ENCODE measurements at places on chromosomes 4 and X. TPM values are rescaled to one million over a fixed set of nuclear protein-coding genes. Genes with fewer than 3 reads are reported as not detected.

DNA sequence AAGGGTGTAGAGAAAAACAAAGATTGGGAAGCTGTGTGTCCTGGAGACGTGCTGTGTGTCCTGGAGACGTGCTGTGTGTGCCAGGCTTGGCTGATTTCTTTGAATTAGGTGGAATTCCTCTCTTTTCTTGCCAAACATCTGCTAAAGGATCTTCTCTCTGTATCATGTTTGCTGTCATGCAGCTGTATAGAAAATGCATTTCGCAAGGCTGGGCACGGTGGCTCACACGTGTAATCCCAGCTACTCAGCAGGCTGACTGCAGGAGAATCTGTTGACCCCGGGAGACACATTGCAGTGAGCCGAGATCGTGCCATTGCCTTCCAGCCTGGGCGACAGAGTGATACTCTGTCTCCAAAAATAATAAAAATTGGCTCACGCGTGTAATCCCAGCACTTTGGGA lies 187.0 kb downstream of the CRLF2 start:
- DNase-seq, result no peak

The ZNF711 gene
- 1.2 TPM for total RNA-seq

DNA sequence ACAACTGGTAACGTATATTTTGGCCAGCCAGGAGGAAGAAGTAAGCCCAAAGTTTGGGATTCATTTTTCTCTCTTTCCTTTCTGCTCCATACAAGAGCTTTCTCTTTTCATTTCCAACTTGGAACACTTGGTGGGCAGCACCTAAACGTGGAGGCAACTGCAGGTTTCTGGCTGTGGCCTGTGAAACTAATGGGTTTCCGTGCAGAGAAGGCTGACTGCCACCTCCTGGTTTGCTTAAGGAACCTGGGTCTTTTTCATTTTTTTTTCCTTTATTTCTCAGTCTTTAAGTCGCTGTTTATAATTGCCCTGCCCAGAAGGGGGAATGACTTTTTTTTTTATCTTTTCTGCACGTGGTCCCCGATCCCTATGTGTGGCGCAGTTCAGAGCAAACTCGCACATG lies 15.4 kb downstream of the ZNF718 start:
- DNase-seq, result no peak

DNA sequence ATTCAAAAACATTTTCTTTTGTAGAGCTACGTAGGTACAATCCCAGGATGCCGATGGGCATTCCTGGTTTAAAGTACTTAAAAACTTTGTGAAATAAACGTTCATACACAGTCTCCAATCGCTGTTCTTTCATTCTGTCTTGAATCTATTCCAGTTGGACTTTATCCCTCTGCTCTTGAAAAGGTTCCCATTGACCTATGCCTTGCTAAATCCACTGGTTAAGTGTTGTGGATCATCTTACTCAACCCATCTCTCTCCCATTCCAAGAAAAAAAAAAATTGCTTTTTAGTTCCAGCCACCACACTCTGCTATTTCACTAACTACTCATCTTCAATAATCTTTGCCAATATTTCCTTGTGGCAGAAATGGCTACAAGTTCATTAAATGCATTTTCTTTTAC lies 542.3 kb upstream of the GRIA3 start:
- no peak for DNase-seq

DNA sequence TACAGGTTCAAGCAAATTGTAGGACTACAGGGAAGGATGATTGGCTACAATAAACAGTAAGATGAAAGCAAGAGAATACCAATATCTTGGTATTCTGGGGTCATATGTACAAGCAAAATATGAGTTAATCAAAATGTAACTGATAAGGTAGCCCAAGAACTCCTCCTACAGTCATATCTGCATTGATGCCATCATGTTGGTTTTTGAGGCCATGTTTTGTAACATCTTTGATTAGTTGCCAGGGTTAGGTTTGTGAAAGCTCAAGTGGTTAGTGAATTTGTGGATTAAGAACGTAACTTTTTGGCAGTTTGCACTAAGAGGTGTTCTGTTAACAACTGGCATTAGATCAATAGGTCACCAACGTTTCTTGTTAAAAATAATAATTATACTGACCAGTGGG lies 59.6 kb downstream of the USP9X start:
- DNase-seq, result no peak

DNA sequence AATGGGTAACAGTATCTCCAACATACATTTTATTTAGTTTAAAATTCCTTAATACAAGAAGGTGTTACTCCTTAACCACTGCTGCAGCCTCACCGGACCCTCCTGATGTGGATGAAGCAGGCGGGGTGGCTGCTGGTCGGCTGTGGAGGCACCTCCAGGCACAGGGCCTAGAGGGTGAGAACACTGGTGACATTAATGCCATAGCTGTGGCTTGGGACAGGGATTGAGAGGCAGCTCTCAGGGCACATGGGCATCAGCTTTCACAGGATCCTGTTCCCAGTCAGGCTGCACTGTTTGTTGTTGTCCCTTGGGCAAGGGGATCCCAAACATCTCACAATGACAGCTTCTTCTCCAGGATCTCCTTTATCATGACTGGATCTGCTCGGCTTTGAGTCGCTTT lies 90.0 kb downstream of the GATB start:
- DNase-seq, result no peak

DNA sequence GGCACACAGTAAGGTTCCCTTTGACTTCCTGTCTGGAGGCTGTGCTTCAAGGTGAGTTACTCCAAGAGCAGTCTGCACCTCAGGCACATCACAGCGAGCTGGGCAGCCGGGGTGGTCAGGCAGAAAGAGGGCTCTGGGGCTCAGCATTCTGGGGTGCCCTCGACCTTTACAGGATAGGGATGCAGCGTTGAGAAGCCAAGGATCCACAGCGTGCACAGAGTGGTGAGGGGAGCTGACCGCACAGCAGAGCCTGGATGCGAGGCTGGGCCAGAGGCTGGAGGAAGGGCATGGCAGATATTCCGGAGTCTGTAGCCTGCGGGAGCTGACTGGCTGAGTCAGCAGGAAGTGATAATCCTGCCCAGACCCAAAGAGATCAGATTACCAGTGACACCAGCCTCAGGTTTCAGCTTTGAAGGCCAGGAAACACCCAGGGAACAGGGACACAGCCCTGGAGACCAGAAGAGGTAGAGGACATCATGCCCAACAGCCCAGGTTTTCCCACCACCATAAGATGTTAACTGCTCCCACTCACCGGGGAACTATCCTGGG lies 38.4 kb upstream of the PDLIM3 start:
- DNase-seq, result no peak

The SULT1B1 gene
- total RNA-seq, result 224 TPM

The AMOT gene
- 19.3 TPM for total RNA-seq

The ZFYVE28 gene
- total RNA-seq, result 56.4 TPM

The XK gene
- 22.8 TPM for total RNA-seq

GRCh38 chr4:76212851-76213414 lies 691 bp downstream of the SCARB2 start:
- DNase-seq, result peak; percentile 52

The SMAD1 gene
- 39.3 TPM for total RNA-seq

DNA sequence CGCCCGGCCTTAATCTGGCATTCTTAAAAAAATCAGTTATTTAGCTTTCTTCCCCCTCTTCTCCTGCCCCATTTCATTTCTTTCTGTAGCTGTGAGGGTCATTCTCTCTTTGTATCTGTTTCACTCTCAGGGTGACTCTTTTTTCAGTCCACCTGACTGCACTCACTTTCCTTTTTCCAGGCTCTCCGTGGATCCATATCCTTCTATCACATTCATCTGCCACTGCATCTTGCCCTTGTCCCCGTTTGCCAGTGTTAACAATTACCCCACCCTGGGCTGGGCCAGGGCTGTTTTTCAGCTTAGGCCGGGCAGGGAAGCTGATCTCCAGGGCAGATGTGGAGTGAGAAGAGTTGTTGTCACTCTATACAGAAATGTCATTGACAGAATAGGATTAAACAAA lies 7.7 kb downstream of the FHL1 start:
- DNase-seq, result no peak

GRCh38 chr4:145352438-145353145 lies 129.1 kb upstream of the SMAD1 start:
- DNase-seq, result no peak

The GYPB gene
- total RNA-seq, result not detected

GRCh38 chr4:165873298-165874071 lies 448 bp downstream of the TLL1 start:
- no peak for DNase-seq

- no peak for DNase-seq
Observed at GRCh38 chr4:43089730-43090129, 197.2 kb downstream of the GRXCR1 start.

DNA sequence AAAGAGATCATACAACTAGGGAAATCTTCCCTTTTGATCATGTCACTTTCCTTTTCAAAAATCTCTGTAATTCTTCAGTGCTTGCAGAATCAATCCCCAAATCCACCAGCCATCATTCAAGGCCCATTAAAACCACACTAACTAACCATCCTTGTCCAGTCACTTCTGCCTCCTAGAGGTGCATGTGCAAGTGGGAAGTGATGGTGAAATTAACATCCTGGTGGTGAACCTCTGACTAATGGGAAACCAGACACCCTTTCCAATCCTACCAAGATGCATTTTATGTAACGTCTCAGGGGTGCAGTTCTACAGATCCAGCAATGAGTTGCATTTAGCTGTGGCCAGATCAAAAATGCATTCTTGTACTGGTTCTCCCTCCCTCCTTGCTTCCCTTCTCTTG lies 341.8 kb downstream of the RAPGEF2 start:
- DNase-seq, result no peak

DNA sequence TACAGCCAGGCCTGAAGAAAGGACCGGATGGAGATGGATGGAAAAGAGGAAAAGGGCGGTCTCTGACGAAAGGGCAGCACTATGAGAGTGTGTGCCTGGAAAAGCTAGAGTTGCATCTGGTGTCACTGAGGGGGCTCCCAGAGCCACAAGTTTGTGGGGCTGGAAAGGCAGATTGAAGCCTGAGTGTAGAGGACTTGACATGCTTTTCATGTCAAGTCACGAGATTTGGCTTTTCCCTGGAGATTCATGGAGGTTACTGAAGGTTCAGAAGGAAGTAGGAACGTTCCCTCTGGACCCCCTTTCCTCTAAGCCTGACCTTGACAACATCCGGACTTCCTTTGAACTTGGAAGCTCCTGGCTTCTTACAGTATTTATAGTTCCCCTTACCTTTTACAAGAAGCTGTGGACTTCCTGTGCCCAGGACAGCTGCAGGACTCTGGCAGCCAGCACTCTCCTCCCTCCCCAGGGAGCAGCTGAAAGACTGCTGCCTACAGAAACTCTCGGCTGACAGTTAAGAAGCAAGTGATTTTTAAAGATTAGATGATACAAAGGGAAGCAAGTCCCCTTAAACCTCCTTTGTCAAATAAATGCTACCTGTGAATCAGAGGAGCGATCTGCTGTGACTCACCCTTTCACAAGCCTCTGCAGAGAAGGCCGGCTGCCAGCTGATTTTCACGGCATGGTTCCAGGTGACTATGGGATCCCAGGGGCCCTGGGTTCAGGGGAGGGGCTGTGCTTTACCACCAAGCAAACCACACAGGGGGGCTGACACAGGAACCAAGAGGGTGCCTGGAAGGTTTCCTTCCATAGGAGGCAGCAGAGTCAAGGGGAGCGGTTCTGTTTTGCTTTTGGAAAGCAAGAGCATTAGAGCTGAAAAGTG lies 72.9 kb upstream of the STIM2 start:
- peak; percentile 44 for DNase-seq

DNA sequence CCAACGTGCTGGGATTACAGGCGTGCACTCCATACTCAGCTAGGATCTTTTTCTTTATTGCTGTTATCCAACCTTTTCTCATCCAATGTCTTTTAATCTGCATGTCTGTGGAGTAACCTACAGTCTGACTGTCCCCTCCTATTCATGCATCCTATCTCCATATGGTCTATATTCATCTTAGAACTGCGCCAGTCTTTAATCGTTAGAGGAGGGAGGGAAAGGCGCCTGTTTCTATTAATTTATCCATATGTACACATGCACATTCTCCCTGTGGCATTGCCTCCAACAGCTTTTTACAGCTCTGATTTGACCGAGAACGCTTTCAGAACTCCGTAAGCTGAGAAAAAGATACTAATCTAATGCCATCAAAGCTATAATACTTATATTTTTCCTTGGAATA lies 9.8 kb downstream of the DCTD start:
- DNase-seq, result no peak

The CT45A5 gene
- not detected for total RNA-seq

DNA sequence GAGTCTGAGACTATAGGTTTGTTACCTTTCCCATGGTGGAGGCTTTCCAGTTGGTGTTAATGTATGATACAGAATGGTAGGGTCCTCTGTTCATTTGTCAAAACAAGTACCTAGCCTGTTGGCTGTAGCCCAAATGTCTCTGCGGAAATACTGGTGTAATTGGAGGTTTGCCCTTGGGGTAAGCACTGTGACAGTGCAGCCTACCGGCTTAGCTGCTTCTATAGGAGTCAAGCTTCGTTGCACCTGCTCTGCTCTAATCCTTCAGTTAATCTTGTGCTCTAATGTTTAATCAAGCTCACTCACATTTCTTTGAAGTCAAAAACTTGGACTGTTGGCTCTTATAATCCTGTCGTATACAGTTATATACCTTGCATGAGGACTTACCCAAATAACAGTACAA lies 203.4 kb downstream of the CCNG2 start:
- DNase-seq, result no peak

DNA sequence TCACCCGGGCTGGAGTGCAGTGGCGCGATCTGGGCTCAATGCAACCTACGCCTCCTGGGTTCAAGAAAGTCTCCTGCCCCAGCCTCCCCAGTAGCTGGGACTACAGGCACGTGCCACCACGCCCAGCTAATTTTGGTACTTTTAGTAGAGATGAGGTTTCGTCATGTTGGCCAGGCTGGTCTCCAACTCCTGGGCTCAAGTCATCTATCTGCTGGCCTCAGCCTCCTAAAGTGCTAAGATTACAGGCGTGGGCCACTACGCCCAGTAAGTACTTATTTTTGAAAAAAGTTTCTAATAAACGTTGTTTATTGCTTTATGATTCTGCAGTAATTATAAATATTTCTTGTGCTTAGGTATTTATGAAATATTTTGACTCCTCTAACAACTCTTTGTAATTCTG lies 4.3 kb upstream of the PCSK1N start:
- no peak for DNase-seq

DNA sequence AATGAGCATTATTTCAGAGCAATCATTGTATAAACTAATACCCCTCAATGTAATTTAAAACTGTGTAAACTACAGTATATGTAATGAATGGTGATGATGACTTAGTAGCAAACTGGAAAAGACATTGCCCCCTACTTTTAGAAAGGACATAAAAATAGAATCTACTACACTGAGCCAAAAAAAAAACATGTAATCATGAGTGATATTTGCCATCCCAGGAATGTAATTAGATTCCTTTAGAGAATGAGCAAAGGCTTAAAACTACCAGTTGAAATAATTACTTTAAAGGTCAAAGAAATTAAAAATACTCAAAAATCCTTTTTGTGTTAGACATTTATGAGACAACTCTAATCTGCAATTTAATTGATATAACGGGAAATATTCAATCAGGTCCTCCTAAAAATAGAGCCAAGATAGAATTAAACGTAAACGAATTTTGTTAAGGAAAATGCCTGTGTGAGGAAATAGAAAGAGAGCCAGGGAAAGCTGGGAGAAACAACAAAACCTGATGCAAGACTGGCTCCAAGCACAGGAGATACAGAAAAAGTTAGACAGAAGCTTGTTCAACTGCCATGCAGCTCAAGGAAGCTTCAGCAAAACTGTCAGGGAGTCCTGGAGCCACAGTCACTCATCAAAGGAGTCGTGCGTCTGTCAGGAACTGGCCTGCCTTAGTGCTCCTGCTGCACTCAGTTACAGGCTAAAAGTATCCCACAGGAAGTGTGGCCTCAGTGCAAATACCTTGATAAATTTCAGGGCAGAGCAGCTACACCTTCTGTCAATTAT lies 655.7 kb upstream of the INTU start:
- DNase-seq, result no peak

The RIPPLY1 gene
- not detected for total RNA-seq

Data from mucosa of descending colon (tissue), 3 donors.